Fibroblast of skin of abdomen (primary cell): ENCODE measurements at places on chromosomes 5 and 9.

DNA sequence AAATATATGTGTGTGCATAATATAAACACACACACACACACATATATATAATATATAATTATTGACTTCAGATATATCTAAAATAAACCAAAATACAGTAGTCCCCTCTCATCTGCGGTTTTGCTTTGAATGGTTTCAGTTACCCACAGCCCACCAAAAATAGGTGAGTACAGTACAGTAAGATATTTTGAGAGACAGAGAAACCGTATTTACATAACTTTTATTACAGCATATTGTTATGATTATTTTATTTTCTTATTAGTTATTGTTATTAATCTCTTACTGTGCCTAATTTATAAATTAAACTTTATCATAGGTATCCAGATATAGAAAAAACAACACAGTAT lies 564.2 kb downstream of the ACTL7B start:
- DNase-seq: no peak

DNA sequence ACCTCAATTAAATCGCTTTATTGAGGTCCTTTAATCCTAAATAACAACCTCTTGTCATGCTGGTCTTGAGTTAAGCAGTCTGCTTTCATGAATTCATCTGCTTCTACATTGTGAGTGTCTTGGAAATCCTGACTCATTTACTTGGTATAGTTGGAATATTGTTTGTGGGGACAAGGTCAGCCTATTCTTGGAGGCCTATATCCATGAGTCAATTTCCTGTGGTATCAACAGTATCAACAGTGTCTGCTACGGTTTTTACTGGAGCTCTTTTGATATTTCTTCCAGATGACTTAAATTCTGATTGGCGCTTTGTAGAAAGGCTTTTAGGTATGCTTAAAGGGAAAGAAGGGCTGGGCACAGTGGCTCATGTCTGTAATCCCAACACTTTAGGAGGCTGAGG lies 71.2 kb upstream of the PARP8 start:
- peak; percentile 89 for DNase-seq

- peak; percentile 38 for DNase-seq
Observed at GRCh38 chr5:148791334-148791667, 35.1 kb upstream of the ADRB2 start.

GRCh38 chr9:10071579-10071978 lies 541.2 kb downstream of the PTPRD start:
- DNase-seq: no peak

GRCh38 chr5:93787598-93787997 lies 46.2 kb upstream of the POU5F2 start:
- DNase-seq: no peak

DNA sequence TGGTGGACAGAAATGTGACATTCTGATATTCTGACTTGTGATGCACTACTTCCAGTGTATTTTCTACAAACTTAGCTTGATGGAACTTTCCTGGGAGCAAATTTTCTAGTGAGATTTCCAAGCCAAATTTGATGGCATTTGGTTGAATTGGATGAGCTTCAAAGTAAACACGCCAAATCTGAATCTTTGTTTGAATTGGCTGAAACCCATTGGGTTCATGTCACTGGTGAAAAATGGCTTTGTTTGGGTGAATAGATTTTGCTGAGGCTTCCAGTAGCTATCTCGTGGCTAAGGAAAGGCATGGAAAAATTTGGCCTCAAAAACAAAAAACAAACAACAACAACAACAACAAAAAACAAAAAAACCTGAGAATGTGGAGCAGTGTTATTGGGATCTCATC lies 271.1 kb upstream of the RPS23 start:
- DNase-seq: no peak

GRCh38 chr5:36957953-36958537 lies 81.5 kb downstream of the NIPBL start:
- no peak for DNase-seq

DNA sequence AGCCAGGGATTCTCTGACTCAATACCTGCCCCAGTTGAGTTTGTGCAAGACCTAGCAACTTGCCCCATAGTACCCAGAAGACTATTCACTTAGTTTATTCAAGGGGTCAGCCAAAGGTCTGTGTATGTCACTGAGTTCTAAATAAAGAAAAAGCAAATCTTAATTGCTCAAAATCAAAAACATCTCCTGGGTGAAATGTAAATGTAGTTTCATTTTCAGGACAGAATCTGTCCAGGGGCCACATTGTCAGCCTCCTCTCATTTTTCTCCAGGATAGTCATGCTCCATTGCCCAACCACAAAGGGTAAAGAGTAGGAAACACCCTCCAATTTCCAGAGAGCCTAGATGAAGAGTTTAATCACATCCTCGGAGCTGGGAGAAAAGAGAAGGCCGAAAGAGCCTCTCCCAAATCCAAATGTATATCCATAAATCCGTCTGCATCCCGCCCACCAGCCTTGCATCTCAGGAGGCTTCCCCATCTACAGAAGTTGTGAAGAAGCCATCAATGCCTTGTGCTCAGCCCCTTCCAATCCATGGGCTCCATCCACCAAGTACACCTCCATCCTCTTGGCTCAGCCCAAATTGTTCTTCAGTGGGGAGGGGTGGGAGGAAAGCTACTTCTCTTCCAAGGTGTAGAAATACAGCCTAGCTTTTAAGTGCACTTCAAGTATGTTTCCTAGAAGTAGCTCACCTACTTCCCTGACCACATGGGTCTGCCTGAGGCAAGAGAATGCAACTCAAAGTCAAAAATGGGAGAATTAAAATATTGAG lies 26.9 kb downstream of the ADAM19 start:
- peak; percentile 89 for DNase-seq

- no peak for DNase-seq
Observed at GRCh38 chr5:31769530-31769929, 130.6 kb downstream of the PDZD2 start.

DNA sequence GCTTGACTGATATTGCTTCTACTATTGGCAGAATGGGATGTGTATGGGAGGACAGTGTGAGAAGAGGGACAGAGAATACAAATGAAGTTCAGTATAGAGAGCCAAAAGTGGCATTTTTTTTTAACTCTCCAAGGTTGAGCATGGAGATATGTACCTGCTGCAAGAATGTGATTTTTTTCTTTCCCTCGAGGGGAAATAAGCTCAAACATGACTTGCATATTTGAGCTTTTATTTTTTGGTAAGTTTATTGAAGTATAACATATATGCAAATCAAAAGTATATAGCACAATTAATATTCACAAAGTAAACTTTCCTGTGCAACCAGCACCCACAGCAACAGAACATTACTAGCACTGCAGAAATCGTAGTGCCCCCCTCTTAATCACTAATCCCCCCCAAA lies 285.7 kb upstream of the ADRA1B start:
- no peak for DNase-seq

DNA sequence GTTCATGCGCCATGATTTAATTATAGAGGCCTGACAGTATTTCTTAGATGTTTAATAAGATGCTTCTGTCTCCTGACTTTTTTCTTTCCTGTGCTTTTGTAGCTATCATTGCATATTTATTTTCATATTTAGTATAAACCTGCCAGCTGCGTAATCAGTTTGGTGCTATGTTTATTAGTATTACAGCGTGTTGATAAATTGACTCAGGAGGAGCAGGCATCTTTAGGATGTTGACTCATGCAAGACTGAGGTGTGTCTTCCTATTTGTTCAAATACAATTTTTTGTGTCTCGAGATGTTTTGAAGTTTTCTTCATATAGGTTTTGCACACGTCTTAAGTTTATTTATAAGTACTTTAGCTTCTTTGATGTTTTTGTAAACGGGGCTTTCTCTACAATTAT lies 35.9 kb upstream of the EXOC3 start:
- no peak for DNase-seq

DNA sequence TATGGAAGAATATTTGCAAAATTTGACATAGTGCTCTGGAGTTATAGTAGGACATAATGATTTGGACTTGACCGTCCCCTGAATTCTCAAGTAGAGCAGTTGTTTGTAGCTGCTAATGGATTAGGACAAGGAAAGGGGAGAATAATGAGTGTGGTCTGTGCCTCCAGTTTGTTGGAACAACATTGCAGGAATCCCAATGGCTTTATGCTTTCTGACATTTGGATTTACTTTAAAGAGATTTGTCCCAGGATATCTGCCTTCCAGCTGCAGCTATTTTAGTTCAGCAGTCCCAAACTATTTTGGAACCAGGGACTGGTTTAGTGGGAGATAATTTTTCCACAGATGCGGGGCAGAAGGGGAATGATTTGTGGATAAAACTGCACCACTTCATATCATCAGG lies 648.2 kb downstream of the SLCO4C1 start:
- no peak for DNase-seq

DNA sequence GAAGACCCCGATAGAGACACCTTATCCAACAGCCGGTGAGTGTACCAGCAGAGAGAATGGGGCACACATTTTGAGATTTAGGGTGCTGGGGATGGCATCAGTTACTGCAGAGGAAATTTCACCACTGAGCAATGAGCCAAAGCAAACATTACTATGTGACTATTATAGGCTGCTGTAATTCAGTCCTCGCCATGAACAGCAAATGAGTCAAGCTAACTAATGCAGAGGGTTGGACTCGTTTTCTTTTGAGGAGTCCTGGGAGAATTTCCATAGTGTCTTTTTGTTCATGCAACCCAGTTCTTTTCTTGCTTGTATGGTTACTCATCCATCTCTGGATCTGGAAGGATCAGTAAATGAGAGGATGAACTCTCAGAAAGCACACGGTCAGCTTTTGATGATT lies 323.8 kb downstream of the PSAT1 start:
- peak; percentile 86 for DNase-seq

GRCh38 chr9:20289423-20290010 lies 332.8 kb downstream of the MLLT3 start:
- no peak for DNase-seq

DNA sequence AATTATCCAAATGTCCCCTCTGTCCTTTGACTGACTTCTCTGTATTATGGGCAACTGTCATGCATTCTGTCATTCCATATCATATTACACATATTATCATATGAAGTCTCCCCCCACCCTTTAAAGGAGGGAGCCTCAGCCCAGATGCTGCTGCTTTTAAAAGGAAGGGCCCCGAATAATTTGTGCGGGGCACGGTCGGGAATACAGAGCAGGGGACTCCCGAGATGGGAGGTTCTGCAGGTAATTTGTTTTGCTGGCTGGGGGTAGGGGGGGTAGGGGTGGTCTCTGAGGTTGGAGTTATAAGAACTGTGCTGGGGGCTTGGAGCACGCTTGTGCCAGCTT lies 10.1 kb upstream of the LHX2 start:
- DNase-seq: no peak

DNA sequence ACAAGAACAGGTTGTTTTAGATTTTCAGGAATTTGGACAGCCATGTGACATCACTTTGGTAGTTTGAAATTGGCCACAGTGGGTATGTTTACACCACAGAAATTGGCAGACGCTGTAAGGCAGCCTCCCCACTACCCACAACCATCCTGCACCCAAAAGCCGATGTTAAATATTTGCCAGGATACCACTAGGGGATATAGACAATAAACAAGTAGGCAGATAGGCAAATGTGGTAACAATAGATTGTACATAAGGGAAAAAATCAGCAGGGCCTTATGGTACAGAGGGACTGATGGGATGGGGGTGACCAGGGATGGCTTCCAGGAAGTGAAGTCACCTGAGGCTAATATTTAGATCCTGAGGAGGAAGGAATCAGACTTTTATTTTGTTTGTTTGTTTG lies 31.1 kb upstream of the DUSP1 start:
- DNase-seq: no peak

DNA sequence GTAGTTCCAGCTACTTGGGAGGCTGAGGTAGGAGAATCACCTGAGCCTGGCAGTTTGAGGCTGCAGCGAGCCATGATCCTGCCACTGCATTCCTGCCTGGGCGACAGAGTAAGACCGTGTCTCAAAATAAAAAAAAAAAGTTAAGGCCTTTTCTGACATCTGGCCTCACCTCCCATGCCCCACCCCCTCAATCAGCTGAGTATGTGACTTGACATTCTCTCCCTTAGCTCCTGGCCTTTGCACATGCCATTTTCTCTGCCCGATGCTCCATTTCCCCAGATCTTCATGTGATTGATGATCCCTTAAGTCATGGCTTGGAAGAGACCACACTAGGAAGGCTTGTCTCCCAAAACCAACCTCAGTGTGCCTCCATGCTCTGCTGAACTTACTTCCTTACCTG lies 17.7 kb upstream of the TCOF1 start:
- DNase-seq: no peak

GRCh38 chr9:94758880-94759279 lies 32.4 kb downstream of the AOPEP start:
- no peak for DNase-seq

DNA sequence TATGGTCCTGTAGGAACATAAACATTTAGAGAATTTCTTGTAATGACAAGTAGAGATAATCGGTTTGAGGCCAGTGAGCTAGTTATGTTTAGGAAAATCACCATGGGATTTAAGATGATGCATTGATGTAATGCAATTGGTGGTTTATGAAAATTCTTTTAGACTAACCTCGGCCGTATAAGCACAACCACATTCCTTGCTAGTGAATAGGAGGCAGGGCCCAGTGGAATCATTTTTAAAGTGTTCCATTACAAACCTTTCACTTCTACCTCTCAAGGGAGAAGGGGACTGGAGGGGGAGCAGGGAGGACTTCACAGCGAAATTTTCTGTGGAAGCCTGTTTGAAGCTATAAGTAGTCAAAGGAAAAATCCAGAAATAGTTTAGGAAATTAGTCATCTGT lies 71.8 kb upstream of the NFIL3 start:
- peak; percentile 94 for DNase-seq

DNA sequence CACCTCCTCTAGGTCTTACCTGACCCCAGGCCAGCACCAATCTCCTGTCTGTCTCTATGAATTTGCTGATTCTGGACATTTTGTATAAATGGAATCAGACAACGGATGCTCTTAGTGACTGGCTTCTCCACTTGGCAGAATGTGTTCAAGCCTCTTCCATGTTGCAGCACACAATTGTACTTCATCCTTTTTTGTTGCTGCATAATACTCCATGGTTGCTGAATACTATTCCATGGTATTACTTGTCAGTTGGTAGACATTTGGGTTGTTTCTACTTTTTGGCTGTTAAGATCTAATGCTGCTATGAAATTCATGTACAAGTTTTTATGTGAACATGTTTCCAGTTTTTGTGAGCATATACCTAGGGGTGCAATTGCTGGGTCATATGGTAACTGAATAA lies 34.3 kb upstream of the FCN1 start:
- no peak for DNase-seq

GRCh38 chr5:82839881-82840280 lies 237.3 kb downstream of the TMEM167A start:
- DNase-seq: no peak

- no peak for DNase-seq
Observed at GRCh38 chr5:126647071-126647470, 46.3 kb downstream of the PHAX start.

- no peak for DNase-seq
Observed at GRCh38 chr5:97150401-97150800, 8.0 kb upstream of the LIX1 start.

DNA sequence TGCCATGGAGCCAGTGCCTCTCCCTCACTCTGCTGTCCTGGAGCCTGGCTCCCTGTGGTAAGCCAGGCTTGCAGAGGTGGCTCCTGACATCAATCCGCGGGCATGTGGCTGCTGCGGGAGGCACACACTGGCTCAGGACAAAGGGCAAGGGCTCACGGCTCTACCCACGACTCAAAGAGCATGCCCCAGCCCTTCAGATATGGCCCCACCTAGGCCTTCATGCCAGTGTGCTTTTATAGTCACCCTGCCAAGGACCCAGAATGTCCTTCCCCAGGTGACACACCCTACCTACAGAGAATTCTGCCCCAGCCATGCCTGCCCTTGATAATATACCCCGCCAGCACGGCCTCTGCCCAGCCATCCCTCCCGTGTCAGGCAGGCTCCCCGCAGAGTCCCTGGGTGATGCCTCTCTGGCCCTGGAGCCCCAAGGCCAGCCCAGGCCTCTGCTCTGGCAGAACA lies 1.6 kb downstream of the MGAT4B start:
- DNase-seq: no peak
